CD4-positive, alpha-beta T cell treated with Interferon alpha-2 for 1 hour (primary cell): ENCODE measurements at places on chromosomes 7 and 10.

GRCh38 chr7:12670000-12670729 lies 17.3 kb upstream of the ARL4A start:
- DNase-seq: no peak

GRCh38 chr10:53697038-53697437 lies 924.5 kb upstream of the MBL2 start:
- no peak for DNase-seq

- no peak for DNase-seq
Measured at GRCh38 chr7:100079024-100079560, 2.4 kb downstream of the ZNF3 start.

DNA sequence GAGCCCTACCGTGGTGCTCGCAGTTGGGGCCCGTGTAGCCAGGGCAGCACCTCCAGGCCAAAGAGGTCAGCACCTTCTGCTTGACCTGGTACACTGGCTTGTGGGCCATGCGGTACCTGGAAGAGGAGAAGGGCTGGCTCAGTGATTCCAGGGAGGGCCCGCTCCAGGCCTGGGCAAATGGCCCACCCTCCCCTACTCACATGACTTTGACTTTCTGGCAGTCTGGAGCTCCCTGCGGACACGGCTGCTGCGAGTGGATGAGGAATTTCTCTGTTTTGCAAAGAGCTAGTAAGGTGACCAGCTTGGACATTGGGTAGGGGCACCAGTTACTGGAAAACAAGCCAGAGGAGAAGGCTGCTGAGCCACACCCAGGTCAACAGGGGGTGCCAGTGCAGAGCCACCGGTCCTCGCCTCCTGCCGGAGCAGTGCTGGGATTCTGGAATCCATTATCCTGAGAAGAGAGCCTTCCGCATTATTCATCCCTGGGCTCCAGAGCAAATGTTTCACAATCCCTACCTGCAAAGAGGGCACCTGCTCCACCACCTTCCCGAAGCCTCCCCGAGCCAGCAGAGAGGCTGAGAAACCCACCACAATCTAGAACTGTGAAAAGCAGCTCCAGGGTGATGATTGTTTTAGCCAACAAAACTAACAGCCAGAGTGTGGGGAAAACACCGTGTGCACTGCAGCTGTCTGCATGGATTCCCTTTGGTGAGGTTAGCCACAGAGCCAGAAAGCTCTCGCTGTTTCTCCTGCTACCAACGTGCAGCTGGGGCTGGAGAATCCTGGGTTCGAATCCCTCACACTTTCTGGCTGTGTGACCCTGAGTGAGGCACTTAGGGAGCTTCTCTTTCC lies 11.8 kb downstream of the MMRN2 start:
- no peak for DNase-seq

- DNase-seq: no peak
Measured at GRCh38 chr7:108322925-108323832, 133.1 kb downstream of the NRCAM start.

GRCh38 chr7:94149789-94150545 lies 145.8 kb upstream of the BET1 start:
- DNase-seq: no peak

DNA sequence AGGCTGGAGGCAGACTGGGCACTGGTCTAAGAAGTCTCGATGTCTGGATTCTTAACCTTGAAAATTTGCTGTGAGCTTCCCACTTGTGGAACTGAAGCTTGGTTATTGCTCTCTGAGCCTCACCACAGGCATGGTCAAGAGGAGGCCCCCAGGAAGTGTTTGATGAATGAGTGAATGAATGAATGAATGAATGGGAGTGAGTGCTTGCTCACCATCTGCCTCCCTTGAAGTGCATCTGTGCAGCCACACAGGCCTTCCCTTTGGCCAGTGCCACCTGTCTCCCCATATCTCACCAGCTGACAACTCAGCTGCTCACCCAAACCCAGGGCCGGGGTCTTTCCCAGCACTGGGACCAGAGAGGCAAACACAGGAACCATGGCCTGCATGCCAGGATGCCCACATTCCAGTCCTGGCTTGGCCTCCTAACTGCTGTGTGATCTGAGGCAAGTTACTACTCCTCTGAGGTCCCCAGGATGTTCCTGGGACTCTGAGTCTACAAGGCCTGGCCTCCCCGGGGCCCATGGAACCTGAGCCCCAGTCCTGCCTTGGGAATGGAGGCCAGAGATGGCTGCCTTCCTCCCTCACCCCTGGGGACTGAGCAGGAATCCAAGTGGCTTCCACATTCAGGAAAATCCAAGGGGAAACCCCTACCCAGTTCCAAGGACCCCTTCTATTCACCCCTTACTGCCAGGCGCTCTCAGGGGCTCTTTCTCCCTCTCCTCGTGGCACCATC lies 51.4 kb upstream of the SLC29A3 start:
- no peak for DNase-seq

- DNase-seq: no peak
Measured at GRCh38 chr10:46292573-46293023, 5.8 kb downstream of the ANTXRL start.

DNA sequence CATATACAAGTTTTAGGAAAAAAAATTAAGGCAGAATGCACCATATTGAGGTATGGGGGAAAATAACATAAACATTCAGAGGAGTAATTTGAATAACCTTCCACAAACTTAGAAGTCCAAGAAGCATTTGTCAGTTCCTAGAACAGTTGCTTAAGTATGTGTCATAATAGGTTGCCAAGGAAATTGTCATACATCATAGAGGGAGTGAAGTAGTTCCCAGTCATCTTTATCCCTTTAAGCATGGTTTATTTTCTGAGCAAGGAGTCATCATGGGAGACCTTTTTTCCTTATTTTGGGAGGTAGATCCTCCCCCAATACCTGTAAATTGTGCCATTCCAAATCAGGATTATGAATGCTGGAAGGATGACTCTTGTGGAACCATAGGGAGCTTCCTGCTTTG lies at the start of gene SSMEM1:
TSS of gene SSMEM1 (plus strand) at position 219 of the 400 bp plus-strand sequence. CDS start at position 270, 51 bp downstream.
- DNase-seq: no peak

GRCh38 chr10:77463499-77463898 lies 174.1 kb downstream of the KCNMA1 start:
- DNase-seq: no peak

GRCh38 chr10:61992671-61993668 lies 91.5 kb downstream of the ARID5B start:
- peak; percentile 86 for DNase-seq
